Stimulated activated CD4-positive, alpha-beta T cell treated with anti-CD3 and anti-CD28 coated beads, Interleukin-1b, Interleukin-23, amount 100 ng/mL, for 24 hours (primary cell): ENCODE measurements at places on chromosomes 5 and 9.
A peak's percentile ranks its signal among the peaks of the same experiment; 100 is the strongest.

- peak; percentile 76 for DNase-seq
Observed at GRCh38 chr5:139787568-139788293, 7.9 kb upstream of the PSD2 start.

DNA sequence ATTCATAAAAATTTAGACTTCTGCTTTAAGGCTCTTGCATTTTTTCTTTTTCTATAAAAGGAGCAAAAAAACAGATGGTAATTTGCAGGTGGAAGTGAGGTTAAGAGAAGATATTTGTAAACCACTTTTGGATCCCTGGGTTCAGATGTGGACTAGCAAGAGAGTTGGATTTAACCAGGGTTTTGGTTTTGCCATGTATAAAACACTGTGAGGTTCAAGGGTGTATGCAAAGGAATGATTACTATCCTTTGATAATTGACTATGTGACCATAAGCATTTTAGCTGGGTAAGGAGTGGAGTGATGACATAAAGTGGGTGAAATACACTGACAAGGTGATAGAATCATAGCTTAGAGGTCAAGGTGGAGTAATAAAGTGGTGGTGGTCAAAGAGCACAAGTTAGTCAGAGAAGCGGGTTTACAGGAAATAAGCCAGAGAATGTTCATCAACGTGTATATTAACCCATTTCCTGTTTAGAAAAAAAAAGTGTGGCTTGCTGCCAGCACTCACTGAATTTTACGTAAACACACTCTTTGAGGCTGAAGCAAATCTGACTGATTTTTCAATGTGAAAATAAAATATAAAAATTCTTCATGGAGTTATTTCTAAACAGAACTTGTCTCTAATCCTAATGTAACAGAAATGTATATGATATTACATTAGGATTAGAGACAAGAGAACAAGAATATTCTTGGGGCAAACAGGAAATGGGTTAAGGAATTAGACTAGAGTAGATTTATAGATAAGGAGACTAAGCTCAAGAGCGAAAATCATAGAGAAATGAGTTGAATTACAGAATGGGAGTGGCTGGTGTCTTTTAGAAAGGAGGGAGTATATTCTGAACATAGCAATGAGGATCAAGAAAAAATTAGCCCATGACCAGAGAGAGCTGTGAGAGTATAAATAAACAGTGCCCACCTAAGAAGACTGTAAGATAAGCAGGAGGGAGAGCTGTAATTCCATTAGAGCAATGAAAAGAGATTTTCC is 74.5 kb downstream of the CDKN2A start:
- DNase-seq = no peak

- DNase-seq = no peak
Observed at GRCh38 chr9:37788332-37788731, 3.5 kb upstream of the EXOSC3 start.

- no peak for DNase-seq
Observed at GRCh38 chr5:53819482-53819881, 259.0 kb downstream of the NDUFS4 start.

- DNase-seq = no peak
Observed at GRCh38 chr5:163460562-163461171, at the start of gene HMMR. HMMR (plus strand) TSS chr5:163460632; CDS start chr5:163460693, 61 bp downstream.

DNA sequence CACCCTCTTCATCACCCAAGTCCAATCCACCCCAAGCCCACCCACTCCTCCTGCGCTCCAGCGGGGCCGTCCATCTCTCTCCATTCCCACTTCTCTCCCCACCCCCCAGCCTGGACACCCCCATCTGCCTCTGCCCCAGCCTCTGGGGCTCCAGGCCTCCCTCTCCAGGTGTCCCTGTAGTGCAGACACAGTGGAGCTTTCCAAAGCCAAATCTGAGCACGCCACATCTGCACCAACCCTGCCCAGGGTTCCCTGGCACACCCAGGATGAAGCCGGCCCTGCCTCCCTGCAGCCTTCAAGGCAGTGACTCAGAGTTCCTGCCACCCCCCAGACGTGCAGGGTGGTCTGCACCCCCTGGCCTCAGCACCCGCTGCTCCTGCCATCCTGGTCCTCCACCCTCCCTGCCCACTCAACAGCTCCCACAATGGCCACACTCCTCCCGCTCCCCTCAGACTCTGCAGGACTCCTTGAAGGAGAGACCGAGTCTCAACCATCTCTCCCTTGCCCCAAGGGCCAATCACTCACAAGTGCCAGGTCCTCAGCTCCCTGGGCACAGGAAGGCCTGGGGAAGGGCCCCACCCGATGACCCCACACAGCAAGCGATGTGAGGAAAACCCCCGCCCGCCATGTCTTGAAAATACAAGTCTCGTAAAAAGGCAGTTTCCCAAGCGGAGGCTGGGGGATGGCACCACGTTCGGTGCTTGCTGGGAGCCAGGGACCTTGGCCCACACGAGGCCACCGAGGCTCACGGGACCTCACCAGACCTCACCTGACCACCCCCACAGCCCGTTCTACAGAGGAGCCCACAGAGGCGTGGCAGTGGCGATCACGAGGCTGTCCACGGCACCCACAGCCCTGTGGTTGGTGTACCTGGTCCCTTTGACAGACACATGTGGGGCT is 22.2 kb downstream of the VAV2 start:
- no peak for DNase-seq

DNA sequence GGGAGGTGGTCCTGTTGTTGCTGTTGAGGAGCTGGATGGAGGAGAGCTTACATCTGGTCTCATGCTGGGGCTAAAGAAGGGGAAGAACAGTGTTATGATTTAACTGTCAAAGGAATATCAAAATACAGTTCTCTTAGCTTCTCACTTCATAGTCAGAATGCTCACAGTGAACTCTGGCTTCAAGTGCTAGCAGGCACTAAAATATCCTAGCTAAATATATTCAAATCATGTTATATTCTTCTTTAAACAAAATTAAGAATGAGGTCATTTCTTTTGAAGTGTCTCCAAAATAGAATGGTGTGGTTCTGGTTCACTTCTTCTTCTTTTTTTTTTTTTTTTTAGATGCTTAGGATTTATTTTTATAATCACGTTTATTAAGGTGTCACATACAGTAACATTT is 89.4 kb downstream of the NR3C1 start:
- DNase-seq = no peak

- DNase-seq = no peak
Observed at GRCh38 chr9:6973762-6974161, 216.0 kb downstream of the KDM4C start.

DNA sequence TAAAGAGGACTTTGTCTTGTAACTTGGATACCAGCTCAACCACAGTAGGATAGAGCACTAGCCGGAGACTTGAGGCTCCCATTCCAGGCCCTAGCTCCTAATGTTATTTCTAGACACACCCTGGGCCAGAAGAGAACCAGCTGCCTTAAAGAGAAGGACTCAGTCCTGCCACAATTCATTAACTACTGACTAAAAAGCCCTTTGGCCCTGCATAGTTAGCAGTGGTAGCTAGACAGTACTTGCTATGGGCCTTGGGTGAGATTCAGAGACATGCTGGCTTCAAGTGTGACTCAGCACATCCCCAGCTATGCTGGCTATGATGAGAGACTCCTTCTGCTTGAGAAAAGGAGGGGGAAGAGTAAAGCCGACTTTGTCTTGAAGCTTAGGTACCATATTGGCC is 47.3 kb downstream of the TMEM167A start:
- no peak for DNase-seq

GRCh38 chr5:79048437-79048836 is 21.0 kb downstream of the DMGDH start:
- DNase-seq = no peak

- no peak for DNase-seq
Observed at GRCh38 chr5:148967783-148968182, 95.1 kb downstream of the SH3TC2 start.

DNA sequence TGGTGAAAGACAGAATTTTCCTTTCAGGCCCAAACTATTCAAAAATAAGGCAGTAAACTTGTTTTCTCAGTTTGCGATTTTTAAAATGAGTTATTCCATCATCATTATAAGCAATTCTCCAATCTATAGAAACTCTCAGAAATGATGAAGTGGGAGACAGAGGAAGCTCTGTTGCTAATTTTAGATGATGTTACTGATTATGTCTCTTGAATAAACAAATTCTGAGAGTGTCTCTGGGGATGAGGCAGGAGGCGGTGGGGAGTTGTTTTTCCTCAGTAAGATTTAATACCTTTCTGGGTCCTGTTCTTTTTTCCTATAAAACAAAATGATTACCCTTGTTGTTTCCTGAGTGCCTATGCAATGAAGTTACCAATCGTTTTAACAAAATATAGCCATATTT is 43.9 kb upstream of the TEX48 start:
- no peak for DNase-seq

DNA sequence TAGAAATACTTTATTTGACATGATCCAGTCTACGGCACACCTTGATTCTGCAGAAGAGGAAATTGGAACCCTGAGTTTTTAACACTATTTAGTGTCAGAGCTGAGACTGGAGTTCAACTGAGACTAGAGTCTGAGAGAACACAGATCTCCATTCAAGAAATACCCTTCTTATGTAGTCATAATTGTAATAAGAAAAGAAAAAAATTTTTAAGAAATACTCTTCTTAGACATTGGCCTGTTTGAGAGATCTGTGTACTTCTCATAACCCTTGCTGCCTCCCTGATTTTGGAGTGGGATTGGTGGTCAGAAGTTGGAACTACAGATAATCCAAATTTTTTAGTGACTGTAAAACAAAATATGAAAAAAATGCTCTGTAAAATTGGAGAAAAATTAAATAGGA is 253.4 kb downstream of the ARRDC3 start:
- no peak for DNase-seq

DNA sequence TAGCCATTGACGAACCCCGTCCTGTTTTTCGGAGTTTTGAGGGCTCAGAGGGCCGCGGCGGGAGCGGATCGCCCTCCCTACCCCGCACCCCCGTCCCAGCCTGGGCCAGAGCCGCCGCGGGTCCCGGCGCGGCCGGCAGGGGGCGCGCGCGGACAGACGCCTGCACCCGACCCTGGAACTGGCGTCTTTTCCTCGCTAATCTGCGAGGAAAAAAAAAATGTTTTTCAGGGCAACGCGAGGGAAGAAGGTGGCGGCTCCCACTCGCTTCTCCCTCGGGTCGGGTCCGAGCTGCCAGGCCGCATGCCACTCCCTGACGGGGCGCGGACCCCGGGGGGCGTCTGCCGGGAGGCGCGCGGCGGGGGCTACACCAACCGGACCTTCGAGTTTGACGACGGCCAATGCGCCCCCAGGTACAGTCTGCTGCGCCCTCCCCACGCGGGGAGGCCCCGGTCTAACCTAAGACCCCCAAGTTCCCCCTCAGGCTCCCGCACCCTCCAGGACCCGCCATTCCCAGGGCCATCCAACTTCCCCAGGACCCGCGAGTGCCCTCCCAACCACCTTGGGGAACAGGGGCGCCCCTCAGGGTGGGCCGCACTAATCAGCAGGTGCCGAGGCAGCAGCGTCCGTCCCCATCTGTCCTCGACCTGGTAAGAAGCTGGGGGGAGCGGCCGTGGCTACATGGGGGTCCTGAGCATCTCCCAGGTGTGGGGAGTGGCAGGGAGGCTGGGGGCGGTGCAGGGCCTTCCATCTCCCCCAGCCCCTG is at the start of gene KCNT1:
KCNT1 (plus strand) TSS at position 227 of the 763 bp plus-strand sequence; CDS start at position 301, 74 bp downstream.
- peak; percentile 23 for DNase-seq

DNA sequence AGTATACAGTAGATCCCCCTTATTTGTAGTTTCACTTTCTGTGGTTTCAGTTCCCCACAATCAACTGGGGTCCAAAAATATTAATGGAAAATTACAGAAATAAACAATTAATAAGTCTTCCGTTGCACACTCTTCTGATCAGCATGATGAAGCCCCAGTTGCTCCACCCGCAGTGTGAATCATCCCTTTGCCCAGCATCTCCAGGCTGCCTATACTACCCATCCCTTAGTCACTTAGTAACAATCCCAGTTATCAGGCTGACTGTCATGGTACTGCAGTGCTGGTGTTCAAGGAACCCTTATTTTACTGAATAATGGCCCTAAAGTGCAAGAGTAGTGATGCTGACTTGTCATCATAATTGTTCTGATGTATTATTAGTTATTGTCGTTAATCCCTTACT is 28.9 kb downstream of the SHC3 start:
- DNase-seq = no peak

GRCh38 chr5:902129-902916 is 9.6 kb downstream of the TRIP13 start:
- no peak for DNase-seq

- no peak for DNase-seq
Observed at GRCh38 chr5:72523960-72524582, 16.9 kb upstream of the ZNF366 start.

DNA sequence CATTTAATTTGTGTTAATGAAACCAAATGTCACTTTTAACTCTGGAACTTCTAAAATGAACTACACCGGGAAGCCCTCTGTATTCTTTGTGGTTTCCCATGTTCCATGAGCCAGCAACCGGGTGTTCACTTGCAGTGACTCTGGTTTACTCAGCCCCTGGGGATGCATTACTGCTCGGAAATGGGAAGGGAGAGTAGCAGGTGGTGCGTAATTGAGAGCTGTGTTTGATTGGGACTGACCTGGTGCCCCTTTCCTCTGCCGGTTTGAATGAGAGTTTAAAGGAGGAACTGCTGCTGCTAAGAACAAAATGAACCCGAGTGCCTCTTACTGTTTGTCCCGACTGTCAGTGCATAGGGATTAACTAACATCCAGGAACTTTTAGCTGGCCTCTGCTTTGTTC is 100.1 kb upstream of the DHFR start:
- DNase-seq = no peak

DNA sequence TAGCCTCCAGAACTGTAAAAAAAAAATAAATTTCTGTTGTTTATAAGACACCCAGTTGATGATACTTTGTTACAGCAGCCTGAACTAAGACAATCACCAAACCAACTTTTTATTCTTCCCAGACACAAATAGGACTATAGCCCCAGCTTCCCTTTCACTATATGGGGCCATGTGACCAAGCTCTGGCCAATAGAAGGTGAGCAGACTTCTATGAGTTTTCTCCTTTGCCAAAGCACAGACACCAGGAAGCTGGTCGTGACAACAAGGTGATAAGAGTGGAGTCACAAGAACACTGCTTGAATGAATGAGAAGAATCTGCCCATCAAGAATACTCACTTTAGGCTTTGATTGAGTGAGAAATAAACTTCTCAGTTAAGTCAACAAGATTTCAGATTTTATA is 217.7 kb downstream of the DEPDC1B start:
- no peak for DNase-seq
